ENCODE measurements at places on chromosomes 6 and 20.

- no peak for DNase-seq
Observed at GRCh38 chr6:34206726-34207125, 29.9 kb upstream of the HMGA1 start.

- DNase-seq: no peak
Observed at GRCh38 chr6:37103169-37104039, 66.5 kb upstream of the PIM1 start.

DNA sequence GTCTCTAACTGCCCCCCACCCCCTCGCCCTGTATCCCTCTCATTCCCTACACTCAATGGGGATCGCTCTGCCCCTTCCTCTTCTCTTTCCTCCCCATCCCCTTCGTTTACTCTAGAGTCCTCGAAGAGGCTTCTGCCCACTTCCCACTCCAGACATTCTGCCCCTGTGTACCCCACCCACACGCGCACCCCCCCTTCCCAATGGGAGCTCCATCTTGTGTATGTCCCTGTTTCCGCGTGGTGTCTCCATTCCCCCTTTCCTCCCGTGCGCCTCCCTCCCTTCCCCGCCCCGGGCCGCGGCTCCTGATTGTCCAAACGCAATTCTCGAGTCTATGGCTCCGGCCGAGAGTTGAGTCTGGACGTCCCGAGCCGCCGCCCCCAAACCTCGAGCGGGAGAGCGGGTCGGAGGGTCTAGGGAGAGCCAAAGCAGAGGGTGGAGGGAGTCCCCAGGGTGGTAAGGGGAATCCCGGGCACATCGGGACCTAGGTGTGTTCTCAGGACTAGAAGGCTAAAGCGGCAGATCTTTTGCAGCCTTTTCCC is 679 bp upstream of the RING1 start:
- DNase-seq: no peak

DNA sequence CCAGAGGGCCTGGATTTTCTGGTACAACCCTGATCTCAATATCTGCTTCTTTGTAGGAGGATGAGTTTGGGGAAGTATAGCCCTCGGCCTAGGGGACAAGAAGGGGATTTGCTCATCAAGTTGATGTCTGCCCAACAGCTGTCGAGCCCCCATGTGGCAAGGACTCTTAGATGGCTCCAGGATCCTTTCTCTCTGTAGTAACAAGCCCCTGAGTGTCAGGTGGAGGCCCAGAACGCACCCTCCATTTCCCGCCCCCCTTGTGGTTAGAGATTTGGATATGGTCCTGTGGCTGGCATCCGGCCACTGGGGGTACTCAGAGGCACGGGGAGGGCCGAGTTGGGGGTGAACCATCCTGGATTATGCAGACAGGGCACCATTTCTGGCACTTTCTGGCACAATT is 50.1 kb downstream of the CTCFL start:
- no peak for DNase-seq

GRCh38 chr6:138493413-138493812 is 5.9 kb downstream of the NHSL1 start:
- no peak for DNase-seq

- DNase-seq: peak; percentile 11
Observed at GRCh38 chr20:4726710-4727397, 5.1 kb downstream of the PRND start.

- no peak for DNase-seq
Observed at GRCh38 chr6:13278164-13278563, 50.2 kb downstream of the TBC1D7 start.

DNA sequence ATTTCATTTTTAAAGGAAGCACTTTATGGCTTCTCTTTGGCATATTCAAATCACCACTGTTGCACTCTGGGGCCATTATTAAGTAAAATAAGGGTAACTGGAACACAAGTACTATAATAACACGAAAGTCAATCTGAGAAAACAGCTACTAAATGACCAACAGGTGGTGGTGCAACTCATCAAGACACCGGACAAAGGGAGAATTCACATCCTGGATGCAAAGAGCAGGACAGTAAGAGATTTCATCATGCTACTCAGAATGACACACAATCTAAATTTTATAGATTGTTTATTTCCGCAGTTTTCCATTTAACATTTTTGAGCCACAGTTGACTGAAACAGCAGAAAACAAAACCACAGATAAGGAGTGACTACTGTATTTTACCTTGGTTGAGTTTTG is 27.6 kb upstream of the LY86 start:
- DNase-seq: no peak

- DNase-seq: no peak
Observed at GRCh38 chr20:24370911-24371695, 98.3 kb upstream of the SYNDIG1 start.

- DNase-seq: no peak
Observed at GRCh38 chr6:28729501-28730402, 194.0 kb downstream of the TRIM27 start.

DNA sequence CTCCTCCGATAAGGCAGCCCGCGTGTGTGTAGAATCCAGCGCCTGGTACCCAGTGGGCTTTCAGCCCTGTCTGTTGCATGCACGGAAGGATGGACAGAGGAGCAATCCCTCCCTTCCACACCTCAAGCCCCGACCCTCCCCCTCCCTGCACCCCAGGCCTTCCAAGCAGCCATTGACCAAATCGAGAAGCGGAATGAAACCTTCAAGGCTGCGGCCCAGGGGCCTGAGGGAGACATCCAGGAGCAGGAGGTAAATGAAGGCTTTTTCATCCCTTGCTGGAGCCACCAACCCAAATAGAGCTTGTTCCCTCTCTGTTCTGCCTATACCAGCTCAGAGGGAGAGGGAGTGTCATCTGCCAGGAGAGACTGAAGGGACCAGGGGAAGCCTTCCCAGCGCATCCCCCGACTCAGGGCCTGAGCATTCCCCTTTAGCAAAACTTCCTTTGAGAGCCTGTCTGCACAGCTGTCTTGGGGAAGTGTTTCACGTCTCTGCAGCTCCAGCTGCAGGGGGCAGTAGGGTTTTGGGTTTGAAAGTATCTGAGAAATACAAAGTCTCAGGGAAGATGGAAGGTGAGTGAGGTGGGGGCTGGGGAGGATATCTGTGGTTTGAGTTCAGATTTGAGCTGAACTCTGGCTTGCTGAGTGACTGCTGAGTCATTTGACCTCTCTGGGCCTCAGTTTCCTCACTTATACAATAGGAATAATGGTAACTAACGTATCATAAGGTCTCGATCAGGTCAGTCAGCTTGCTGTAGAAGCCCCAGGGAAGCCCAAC is 16.1 kb downstream of the FGD2 start:
- DNase-seq: peak; percentile 74

- no peak for DNase-seq
Observed at GRCh38 chr20:37523911-37524700, 3.1 kb downstream of the NNAT start.

DNA sequence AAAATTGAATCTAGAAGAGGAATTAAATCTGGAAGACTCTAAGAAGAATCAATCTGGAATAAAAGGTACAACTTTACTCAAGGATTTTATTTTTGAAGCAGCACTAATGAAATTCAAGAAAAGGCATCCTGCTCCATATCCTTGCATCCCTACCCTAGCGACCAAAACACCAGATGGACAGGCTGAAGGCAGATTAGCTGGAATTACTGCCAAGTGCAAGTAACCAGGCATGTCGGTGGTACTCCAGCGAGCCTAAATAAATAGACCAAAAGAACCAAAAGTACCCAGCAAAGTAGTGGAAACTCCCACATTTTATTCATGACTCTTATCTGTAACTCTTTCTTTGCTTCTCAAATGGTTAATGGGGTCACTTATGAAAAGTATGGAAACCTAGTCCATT is 21.0 kb downstream of the OPRM1 start:
- DNase-seq: no peak

GRCh38 chr6:41779336-41779735 is 364 bp downstream of the FRS3 start:
- no peak for DNase-seq

DNA sequence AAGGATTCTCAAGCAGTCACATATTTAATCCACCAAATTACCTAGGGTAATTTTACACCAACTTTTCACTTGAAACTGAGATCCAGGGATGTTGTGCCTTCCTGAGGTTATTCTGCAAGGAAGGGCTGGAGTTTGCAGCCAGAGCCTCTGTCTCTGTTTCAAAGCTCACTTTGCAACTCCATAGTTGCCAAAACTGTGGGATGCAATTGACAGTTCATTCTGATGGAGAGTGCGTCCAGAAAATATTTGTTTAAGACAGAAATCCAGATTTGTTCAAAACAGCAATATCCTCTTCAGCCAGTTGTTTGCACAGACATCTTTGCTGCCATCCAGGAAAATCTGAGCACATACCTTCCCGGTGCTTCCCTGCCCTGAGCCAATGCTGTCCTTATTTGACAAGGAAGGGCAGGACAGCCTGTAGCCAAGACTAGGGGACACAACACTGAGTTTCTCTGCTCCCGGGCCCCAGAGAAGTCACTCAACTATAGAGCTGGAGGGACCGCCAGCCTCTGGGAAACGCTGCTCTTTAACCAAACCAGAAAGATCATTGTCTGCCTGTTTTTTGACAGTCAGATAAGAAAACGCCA is 297.4 kb downstream of the HIVEP2 start:
- DNase-seq: no peak

DNA sequence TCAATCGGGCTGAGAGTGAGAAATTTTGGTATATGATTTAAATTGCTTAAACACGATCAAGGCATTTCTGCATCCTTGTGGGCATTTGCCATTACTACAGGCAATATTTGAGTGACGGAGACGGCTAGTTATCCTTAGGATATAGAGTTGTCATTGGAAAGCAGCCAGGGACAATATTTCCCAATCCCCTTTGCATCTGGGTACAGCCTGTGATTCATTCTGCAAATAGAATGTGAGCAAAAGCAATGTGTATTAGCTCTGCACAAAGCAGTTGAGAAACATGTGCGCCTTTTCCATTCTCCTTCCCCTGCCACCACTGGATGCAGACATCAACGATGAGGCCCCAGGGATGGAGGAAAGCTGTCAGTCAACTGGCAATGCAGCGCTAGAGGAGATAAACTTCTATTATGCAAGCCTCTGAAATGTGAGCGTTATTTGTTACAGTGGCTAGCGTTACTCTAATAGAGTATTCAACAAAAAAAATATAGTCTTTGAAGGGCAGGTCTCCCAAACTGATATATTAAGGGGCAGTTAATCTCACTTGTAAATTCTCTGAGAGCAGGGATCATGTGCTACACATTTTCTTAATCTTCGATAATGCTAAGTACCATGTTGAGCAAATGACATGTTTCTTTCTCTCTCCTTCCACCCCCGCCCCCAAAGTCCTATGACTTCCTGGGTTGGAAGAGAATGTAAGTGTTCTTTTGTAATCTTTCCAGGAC is 37.1 kb upstream of the NCOA3 start:
- DNase-seq: no peak

- DNase-seq: no peak
Observed at GRCh38 chr6:98769546-98769945, 64.8 kb upstream of the POU3F2 start.

GRCh38 chr20:50534567-50534966 is 24.4 kb downstream of the PTPN1 start:
- DNase-seq: no peak

GRCh38 chr6:130500693-130501092 is 134.9 kb downstream of the TMEM200A start:
- DNase-seq: no peak

- no peak for DNase-seq
Observed at GRCh38 chr6:134235937-134236751, 81.8 kb downstream of the SGK1 start.

GRCh38 chr6:12009180-12009685 is 2.9 kb upstream of the HIVEP1 start:
- no peak for DNase-seq

- DNase-seq: no peak
Observed at GRCh38 chr6:25966711-25967110, 4.1 kb downstream of the TRIM38 start.

DNA sequence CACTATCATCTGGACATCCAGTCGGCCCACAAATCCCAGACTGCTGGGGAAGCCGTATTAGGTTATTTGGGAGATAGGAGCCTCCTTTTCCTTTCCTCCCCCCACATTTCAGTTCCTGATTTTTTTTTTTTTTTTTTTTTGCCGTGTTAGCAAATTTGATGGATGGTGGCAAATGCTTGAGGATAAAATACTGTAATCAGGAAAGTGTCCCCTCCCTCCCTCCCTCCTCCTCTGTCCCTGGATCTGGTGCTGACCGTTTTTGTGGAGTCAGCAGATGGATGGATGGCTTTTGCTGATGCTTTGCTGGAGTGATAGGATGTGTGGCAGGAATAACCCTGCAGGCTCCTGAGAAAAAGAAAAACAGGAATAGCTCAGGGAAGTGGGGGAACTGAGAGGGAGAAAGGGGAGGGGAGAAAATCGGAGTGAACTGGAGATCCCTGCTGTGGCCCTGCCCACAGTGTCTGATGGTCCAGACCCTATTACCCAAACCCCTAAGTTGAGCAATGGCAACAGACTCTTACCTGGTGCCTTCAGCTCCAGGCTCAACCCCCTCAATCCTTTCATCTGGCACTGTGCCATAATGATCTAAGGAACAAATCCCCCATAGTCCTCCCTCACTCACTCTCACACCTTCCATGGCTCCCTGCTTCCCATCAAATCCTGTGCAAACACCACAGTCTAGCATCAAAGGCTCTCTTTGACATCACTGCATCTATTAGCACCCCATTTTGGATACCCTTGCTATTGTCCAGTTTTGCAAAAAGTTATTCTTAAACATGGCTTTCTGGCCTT is 277.3 kb upstream of the CHD6 start:
- no peak for DNase-seq

DNA sequence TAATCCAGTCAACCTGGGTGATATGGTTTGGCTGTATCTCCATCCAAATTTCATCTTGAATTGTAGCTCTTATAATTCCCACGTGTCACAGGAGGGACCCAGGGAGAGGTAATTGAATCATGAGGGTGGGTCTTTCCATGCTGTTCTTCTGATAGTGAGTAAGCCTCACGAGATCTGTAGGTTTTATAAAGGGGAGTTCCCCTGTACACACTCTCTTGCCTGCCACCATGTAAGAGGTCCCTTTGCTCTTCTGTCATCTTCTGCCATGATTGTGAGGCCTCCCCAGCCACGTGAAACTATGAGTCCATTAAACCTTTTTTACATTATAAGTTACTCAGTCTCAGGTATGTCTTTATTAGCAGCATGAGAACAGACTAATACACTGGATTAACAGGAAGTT is 19.5 kb downstream of the GSTA3 start:
- DNase-seq: no peak

DNA sequence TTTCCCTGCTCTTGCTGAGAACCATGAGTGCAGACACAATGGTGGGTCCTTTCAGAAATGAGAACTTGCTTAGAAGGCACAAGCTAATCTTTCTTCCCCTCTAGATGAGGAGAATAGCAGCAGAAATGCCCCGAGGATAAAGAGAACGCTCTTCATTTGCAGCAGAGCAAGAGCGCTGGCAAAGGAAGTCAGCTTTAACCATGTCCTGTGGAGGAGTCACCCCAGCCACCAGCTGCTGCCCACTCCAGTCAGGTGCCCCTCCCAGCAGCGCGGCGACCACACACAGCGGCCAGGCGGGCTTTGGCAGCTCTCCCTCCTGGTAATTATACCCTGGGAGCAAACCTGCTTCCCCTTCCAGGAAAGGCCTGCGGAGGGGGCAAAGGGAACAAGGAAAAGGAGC is 42.4 kb upstream of the EMILIN3 start:
- DNase-seq: no peak
